ENCODE measurements at places on chromosomes 13 and 19.
A peak's percentile ranks its signal among the peaks of the same experiment; 100 is the strongest.

DNA sequence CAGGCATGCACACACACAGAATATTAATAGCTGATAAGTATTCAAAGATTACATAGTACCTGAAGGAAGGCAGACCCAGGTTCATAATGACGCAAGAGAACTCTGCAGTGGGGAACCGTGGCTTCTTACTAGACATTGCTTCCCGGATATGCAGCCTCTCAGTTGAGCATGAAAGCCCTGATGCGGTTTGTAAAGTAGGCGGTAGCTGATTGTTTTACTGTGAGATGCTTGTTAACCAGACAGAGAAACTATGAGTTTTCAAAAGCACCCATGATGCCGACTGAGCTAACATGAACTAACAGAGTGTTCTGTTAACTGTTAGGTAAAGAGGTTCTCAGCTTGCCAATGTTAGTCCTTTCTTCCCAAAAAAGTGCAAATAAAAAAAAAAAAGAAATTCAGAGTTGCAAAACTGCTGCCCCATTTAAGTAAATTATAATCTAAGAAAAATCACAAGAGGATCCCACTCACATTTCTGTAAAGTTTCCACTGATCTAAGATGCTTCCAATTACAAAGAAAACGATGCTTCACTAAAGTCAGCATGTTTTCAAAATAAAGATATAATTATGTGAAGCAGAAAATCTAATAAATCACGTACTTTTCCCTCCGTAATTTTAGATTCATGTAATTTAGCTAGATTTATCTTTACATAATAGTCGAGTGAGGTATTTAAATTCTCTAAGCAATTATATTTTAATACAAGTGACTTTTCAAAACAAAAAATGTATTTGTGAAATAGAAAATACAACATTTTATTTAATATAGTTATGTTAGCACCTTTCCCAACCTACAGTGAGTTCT is 2.2 kb downstream of the FLT1 start:
- DNase-seq, result no peak

DNA sequence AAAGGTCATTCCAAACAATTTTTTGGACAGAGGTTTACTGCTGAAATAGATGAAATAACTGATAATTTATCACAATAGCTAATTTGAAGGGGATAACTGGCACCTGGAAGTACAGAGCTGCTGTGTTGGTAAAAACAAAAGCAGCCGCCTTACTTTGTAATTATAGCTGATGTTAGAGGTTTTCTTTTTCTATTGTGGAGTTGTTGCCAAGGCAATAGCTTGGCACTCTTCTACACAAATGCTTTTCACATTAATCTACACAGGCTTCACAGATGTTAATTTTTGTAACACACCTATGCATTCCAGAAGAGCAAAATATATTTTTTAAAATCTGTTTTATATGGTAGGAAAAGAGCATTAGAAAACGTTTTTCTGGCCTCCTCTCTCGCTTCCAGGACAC is 56.9 kb downstream of the LACC1 start:
- DNase-seq, result no peak

DNA sequence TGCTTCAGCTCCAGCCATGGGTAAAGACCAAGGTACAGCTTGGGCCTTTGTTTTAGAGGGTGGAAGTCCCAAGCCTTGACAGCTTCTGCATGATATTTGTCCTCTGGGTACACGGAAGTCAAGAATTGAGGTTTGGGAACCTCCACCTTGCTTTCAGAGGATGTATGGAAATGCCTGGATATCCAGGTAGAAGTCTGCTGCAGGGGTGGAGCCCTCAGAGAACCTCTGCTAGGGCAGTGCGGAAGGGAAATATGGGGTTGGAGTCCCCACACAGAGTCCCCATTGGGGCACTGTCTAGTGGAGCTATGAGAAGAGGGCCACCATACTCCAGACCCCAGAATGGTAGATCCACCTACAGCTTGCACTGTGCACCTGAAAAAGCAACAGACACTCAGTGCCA is 23.0 kb upstream of the MYO16 start:
- DNase-seq, result no peak

- DNase-seq, result no peak
Observed at GRCh38 chr19:9407827-9408226, 27.5 kb downstream of the ZNF266 start.

DNA sequence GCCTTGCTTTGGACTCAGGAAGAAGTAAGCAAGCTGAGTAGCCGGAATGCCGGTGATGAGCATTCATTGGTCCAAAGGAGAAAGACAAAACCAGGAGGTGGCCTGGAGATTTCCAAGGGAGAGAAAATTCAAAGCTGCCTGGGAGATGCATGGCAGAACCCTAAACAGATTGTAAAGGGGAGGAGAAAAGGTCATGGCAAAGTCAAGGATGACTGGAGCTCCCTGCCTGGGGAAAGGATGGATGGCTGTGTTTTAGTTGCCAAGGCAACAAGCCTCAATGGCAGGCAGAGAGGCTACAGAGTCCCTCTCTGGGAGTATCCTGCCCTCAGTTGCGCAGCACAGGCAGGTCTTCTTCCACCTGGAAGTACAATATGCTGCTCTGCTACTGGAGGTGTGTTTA is 134.0 kb downstream of the ENOX1 start:
- no peak for DNase-seq

DNA sequence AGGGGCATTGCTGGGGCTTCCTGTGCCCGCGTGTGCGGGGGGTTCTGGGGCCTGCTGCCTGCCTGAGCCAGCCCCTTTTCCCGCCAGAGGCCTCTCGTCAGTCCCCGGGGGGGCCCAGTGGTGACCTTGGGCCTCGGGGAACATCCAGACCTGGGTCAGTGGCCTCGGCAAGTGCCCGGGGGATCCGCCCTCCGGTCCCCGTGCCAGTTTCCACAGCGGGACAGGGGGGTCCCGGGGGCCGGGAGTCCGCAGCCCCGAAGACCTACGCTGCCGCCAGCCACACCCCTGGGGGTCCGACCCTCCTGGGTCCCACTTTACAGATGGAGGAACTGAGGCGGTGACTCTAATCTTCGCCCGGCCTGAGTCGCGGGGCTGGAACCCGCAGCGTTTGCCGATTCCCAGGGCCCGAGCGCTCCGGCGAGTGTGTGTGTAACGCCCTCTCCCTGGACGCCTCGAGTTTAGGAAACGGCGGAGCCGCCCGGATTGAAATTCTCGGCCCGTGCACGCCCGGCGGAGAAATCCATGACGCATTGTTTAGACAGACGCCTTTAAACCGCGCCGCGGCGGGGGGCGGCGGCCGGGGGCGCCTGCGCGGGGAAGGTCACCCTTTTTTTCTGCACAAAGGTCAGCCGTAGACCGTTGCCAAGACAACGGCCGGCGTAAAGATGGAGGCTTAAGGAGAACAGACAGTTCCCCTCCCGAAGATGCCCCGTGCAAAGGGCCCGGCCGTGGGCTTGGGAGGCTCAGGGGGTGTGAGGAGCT is 39.3 kb downstream of the EFNA2 start:
- DNase-seq, result peak; percentile 3

GRCh38 chr13:30872685-30873461 is 33.2 kb upstream of the MEDAG start:
- no peak for DNase-seq

- no peak for DNase-seq
Observed at GRCh38 chr13:46536341-46536740, 16.6 kb upstream of the LRCH1 start.

DNA sequence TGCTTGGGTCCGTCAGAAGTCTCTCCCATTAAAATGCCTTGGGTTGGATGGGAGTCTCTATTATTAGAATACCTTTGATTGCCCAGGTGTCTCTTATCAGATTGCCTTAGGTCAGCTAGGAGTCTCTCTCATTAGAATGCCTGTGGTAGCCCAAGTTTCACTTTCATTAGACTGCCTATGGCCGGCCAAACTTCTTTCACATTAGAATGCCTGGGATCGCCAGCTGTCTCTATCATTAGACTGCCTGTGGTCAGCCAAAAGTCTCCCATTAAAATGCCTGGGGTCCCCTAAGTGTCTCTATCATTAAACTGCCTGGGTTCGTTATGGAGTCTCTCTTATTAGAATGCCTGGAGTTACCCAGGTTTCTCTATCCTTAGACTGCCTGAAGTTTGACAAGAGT is 1476.7 kb downstream of the UQCRFS1 start:
- no peak for DNase-seq

DNA sequence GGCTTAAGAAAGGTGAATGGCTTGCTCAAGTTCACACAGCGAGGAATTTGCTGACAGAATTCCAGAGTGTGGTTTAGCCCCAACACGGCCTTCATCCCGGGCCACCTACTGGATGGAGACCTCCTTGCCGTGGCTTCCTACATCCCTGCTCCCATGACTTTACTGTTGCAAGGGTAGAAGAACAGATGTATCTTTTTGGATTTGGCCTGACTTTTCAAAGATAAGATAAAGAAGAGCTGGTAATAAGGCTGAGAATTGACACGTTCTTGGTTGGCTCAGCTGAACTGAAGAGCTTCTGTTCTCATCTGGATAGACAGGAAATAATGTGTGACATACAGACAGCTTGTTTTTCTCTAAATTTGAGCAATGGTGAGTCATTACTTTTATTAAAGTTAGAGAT is 113.1 kb downstream of the KLF5 start:
- no peak for DNase-seq

GRCh38 chr13:77002590-77003190 is 10.8 kb downstream of the CLN5 start:
- DNase-seq, result no peak

- DNase-seq, result no peak
Observed at GRCh38 chr19:16111909-16112752, 442 bp downstream of the RAB8A start.

Data from activated CD4-positive, alpha-beta T cell treated with anti-CD3 and anti-CD28 coated beads, Interleukin-2, amount 50 U/mL, for 4 hours (primary cell).